ENCODE measurements at places on chromosomes 12 and 14.
A peak's percentile ranks its signal among the peaks of the same experiment; 100 is the strongest.

DNA sequence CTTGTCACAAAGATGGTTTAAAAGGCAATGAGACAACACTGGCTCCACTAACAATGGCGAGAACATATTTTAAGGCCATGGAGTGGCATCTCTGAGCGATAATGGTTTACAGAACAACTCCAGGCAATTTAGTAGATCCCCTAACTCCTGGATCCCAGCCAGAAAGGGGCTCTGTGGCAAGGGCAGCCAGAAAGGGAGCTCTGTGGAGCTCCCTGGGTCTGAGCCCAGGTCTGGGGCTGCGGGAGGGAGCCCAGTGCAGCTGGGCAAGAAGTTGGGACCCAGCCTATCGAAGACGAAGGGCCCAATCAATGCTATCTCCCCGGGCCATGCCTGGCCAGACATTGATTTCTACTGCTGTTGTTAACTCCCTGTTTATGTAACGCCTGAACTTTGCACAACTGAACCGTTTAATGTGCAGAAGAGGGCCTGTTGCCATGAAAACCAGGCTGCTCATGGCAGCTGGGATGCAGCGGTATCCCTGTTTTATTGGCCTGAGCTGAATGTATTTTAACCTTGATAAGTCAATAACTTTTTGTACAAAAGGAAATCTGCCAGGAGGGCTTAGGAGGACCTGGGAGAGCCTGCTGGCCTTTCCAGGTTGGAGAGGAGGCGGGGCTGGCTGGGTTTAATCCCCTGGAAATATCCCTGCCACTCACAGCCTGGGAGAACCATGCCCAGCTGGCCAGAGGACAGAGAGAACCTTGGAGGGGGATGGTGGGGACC is 6.7 kb upstream of the FAM222A start:
- DNase-seq = no peak

GRCh38 chr12:124927201-124928094 is 13.0 kb upstream of the UBC start:
- DNase-seq = peak; percentile 98

- DNase-seq = no peak
Measured at GRCh38 chr12:2053691-2054090, 904 bp downstream of the CACNA1C start.

DNA sequence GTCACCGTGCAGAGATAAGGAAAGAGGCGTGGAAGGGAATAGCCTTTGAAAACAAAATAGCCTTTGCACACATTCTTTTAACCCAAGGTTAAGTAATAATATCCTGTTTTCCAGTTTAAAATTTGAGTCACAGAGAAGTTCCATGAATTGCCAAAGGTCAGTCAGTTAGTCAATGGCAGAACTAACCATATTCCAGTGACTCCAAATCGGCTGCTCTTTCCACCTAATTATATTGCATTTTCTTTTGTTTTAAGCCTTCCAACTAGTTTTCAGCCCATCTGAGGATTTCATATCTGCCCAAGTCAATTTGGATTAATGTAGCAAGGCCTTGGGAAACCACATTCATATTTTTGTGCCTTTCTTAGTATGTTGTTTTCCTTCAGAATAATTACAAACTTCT is 373.0 kb downstream of the CCDC91 start:
- DNase-seq = no peak

DNA sequence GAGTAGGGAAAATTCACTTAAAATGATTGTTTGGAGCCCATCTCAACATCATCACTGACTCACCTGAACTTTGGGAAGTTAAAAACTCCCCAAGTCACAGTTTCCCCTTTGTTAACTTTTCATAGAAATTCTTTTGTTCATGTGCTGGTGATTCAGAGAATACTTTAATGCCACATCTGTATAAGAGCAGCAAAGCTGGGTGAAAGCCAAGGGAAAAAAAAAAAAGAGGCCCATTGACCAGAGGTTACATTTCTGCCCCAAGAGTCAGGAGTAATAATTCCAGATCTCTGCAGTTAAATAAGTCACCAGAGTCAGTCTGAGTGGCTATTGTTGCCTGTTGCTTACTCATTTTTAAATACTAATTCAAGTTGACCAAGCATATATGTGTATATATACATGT is 136.4 kb upstream of the LGR5 start:
- DNase-seq = no peak

- DNase-seq = no peak
Measured at GRCh38 chr14:103019826-103020225, 37.5 kb downstream of the CDC42BPB start.

DNA sequence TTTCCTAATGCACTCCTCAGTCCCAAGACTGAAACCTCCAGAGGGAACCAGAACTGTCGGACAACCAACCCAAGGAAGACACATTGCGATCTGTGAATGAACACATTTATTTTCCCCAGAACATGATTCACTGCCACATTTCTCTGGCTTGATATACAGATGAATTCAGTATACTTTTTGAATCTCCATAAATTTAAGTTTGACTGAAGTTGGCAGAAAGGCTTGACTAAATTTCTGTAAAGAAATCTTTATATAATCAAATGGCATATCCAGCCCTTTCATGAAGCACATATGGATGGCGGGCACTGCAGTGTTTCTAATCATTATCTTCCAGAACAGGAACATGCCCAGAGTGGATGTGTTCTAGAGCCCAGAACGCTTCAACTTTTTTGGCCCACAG is 56.7 kb downstream of the DCAF5 start:
- no peak for DNase-seq

GRCh38 chr14:103581206-103581605 is 18.4 kb downstream of the COA8 start:
- no peak for DNase-seq

GRCh38 chr12:116320791-116321217 is 43.3 kb upstream of the MED13L start:
- DNase-seq = peak; percentile 97

DNA sequence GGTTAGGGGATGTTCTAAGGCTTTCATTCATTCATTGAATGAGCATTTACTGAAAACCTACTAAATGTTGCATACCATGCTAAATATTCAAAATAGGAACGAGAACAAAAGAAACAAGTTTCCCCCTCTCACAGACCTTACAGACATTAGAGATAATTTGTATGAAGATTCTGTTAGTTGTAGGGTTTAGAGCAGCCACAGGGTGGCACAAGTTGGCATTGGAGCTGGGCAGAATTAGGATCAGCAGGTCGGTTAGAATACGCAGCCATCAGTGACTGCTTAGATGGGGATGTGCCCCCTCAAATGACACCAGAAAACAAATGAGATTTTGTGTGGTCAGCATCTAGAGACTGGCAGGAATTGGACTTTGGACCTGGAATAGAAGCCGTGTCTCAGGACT is 166.3 kb upstream of the DAAM1 start:
- DNase-seq = no peak

DNA sequence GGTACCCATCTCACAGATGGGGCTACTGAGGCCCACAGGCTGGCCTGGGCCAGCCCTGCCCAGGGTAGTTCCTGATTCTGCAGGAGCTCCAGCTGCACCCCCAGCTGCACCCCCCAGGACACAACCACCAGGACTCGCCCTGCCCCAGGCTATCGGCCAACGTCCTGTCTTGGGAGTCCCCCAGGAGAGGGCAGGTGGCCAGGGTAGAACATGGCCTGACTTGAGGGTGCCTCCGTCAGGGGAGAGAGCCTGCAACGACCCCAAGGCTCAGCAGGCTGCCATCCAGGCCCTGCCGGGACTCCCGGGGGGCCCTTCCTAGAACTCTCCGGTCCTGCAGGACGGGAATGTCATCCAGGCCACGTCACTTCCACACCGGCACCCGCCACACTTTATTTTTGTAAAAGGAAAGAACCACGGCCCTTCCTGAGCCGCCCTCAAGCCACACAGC is 15.8 kb downstream of the JAG2 start:
- no peak for DNase-seq

DNA sequence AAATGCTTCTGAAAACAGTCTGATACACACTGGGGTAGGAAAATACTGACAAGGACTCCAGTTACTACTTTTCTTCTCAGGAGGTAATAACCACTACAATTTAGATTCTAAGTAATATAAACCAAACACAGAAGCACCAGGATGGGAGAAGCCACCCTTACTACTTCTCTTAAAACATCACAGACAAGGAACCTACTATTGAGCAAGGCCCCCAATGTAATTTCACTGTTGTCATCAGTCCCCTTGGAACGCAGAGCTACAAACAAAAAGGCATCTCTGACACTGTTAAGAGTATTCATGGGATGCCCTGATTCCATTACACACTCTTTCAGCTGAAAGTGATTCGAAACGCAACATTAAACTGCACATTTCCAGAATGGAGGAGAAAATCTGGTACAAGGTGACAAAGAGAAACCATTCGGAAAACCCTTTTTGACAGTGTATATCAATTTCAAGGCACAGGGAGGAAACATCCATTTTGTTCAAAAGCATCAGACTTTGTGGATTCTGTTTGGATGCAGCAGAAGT is 185.9 kb downstream of the PPM1H start:
- no peak for DNase-seq

DNA sequence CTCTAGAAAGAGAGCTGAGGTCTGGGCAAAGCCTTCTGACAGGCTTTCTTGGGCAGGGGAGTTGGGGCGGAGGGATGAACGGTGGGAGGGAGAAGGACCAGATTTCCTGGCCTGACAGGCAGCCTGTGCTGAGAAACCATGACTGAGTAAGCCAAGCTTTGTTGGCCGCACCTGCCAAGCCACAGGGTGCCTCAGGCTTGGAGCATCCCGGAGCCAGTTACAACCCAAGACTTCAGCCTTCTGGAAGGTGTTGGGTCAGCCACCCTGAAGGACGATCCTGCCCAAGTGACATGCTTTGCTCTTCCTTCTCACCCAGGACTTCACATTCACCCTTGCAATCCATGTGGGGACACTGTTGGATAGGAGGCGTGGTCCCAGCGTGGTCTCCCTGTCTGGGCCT is 21.0 kb upstream of the AQP2 start:
- no peak for DNase-seq

DNA sequence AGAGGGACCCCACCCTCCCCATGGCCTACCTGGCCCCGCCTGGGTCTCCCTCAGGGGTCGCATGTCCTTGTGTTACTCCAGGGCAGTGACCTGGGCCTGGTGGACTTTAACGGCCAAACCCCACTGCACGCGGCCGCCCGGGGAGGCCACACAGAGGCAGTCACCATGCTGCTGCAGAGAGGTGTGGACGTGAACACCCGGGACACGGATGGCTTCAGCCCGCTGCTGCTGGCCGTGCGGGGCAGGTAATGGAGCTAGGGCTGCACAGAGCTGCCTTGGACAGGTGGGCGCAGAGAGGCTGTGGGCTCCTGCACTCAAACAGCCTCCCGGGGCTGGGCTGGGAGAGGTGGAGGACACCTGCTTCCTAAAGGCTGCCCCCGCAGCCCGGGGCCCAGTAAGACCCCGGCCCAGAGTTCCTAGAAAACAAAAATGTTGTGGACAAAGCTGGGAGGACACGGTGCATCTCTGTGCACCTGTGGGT is 21.6 kb downstream of the ASPG start:
- DNase-seq = no peak

- DNase-seq = no peak
Measured at GRCh38 chr14:75885829-75886228, 96.0 kb downstream of the TGFB3 start.

- no peak for DNase-seq
Measured at GRCh38 chr12:65623507-65623906, 200.8 kb upstream of the HMGA2 start.

DNA sequence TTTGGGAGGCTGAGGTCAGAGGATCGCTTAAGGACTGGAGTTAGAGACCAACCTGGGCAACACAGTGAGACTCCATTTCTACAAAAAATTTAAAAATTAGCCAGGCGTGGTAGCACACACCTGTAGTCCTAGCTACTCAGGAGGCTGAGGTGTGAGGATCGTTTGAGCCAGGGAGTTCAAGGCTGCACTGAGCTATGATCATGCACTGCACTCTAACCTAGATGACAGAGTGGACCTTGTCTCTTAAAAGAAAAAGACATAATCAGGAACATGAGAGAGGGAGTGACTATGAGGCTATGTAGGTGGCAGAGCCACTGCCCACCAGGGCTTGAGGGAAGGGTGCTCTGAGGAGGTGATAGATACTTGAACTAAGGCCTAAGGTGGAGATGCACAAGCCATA is 49.2 kb upstream of the PLXNC1 start:
- DNase-seq = no peak

- DNase-seq = no peak
Measured at GRCh38 chr14:91317381-91318308, 73.1 kb upstream of the GPR68 start.

- no peak for DNase-seq
Measured at GRCh38 chr12:30687265-30687986, 8.2 kb downstream of the IPO8 start.

GRCh38 chr12:95593266-95593871 is 42.1 kb upstream of the USP44 start:
- no peak for DNase-seq

GRCh38 chr12:18782827-18783226 is 44.9 kb downstream of the CAPZA3 start:
- DNase-seq = no peak

GRCh38 chr12:58459191-58459590 is 461.1 kb downstream of the LRIG3 start:
- DNase-seq = no peak

GRCh38 chr14:92783813-92784431 is 10.2 kb upstream of the GOLGA5 start:
- DNase-seq = peak; percentile 87

DNA sequence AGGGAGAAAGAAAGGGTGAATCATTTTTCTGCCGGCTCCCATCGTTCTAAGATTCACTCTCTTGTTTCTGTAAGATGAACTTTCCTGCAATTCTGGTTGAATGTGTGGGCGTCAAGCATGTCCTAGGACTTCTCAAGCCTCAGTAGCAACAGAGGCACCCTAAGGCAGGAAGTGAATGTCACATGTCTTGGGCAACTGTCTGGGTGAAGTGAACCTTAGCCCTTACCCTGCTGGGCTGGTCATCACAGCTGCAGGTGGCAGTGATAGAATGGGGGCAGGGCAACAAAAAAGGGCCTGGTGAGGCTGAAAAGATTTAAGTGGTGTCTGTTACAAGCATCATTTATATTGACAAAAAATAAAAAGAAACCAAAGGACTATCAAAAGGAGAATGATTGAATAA is 45.9 kb upstream of the CAND1 start:
- DNase-seq = no peak

DNA sequence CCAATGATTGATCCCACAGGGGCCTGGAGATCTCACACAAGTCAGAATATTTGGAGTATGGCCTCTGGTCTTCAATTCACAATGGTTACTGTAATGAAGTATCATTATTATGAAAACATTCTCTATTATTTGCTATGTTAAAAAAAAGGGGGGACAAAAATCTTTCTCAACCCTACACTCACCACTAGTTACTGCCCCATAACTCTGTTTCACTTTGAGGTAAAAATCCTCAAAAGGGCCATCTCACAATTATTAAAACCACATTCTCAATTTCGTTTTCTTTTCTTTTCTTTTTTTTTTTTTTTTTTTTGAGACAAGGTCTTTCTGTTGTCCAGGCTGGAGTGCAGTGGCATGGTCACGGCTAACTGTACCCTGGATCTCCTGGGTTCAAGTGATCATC is 59.6 kb upstream of the KCNC2 start:
- no peak for DNase-seq

GRCh38 chr12:51850965-51851299 is 2.4 kb upstream of the FIGNL2 start:
- no peak for DNase-seq
